Activated CD4-positive, alpha-beta memory T cell treated with anti-CD3 and anti-CD28 coated beads for 36 hours (primary cell): ENCODE measurements at places on chromosomes 2 and 18. TPM values are rescaled to one million over a fixed set of nuclear protein-coding genes. Genes with fewer than 3 reads are reported as not detected.
A peak's percentile ranks its signal among the peaks of the same experiment; 100 is the strongest.

DNA sequence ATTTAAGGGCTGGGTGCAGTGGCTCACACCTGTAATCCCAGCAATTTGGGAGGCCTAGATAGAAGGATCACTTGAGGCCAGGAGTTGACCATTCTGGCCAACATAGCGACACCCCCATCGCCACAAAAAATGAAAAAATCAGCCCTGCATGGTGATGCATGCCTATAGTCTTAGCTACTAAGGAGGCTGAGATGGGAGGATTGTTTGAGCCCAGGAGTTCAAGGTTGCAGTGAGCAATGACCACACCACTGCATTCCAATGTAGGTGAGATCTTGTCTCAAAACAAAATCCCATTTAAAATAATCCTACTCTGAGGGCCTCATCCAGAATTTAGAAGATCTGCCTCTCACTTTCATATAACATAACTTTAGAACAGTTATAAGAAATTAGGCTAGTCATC, 2.7 kb upstream of the SERTAD2 start:
- H3K27ac ChIP-seq = no peak overlapping the region
- H3K36me3 ChIP-seq = peaks cover 1% of the 10 kb centered on the region
- no peak for DNase-seq
- no peak overlapping the region for H3K4me3 ChIP-seq

Gene MGAT4A
- total RNA-seq = 71.9 TPM

Gene CYP1B1
- 3.3 TPM for total RNA-seq

DNA sequence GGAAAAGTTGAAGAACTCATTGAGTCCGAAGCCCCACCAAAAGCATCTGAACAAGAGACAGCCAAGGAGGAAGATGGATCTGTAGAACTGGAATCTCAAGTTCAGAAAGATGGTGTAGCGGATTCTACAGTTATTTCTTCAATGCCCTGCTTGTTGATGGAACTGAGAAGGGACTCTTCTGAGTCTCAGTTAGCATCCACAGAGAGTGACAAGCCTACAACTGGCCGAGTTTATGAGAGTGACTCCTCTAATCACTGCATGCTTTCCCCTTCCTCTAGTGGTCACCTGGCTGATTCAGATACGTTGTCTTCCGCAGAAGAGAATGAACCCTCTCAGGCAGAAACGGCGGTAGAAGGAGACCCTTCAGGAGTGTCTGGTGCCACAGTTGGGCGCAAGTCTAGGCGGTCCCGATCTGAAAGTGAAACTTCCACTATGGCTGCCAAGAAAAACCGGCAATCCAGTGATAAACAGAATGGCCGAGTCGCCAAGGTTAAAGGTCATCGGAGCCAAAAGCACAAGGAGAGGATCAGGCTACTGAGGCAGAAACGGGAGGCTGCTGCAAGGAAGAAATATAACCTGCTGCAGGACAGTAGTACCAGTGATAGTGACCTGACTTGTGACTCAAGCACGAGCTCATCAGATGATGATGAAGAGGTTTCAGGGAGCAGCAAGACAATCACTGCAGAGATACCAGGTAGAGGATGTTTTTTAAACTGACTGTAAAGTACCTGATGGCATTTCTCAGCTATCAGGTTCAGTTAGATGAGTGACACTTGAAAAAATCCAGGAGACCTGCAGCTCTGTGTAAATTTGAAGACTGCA, 111.9 kb downstream of the HAUS1 start:
- no peak for DNase-seq
- peaks cover 33% of the 10 kb centered on the region for H3K36me3 ChIP-seq
- H3K4me3 ChIP-seq = no peak overlapping the region
- peak overlapping the region; percentile 49 for H3K27ac ChIP-seq

Gene CHN1
- 3.8 TPM for total RNA-seq
